ENCODE measurements at places on chromosomes 2 and 18.

DNA sequence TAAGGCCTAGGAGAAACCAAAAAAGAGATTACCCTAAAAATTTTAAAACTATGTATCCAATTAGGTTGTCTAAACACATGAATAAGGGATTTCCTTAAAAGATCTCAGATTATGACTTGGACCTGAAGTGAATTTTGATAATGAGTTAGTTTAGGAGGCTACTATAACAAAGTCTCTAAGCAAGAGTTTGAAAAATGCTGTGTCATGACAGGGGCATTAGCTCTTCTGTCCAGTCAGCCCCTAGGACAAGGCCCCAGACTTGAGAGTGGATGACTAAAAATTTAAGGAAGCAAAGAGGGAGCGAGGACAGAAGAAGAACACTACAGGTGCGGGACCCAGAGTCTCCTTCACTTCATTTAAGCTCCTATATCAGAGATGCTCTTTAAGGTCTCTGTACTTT, 135.9 kb downstream of the DTNB start:
- DNase-seq, result no peak

GRCh38 chr2:28326881-28327505, 65.7 kb upstream of the FOSL2 start:
- DNase-seq, result no peak

- DNase-seq, result no peak
Observed at GRCh38 chr2:40434731-40435271, 17.1 kb downstream of the SLC8A1 start.

DNA sequence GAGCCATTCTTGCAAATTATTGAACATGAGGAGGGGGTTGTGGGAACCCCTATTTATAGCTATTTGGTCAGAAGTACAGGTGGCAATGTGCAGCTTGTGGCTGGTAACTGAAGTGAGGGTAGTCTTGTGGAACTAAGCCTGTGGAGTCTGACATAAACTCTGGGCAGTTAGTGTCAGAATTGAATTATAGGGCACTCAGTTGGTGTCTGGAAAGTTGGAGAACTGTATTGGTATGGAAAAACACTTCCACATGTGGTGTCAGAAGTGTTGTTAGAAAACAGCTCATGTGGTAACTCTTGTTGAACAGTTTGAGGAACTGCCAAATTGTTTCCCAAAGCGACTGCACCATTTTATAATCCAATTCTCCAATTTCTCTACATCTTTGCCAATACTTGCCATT, 7.5 kb downstream of the RALBP1 start:
- no peak for DNase-seq

DNA sequence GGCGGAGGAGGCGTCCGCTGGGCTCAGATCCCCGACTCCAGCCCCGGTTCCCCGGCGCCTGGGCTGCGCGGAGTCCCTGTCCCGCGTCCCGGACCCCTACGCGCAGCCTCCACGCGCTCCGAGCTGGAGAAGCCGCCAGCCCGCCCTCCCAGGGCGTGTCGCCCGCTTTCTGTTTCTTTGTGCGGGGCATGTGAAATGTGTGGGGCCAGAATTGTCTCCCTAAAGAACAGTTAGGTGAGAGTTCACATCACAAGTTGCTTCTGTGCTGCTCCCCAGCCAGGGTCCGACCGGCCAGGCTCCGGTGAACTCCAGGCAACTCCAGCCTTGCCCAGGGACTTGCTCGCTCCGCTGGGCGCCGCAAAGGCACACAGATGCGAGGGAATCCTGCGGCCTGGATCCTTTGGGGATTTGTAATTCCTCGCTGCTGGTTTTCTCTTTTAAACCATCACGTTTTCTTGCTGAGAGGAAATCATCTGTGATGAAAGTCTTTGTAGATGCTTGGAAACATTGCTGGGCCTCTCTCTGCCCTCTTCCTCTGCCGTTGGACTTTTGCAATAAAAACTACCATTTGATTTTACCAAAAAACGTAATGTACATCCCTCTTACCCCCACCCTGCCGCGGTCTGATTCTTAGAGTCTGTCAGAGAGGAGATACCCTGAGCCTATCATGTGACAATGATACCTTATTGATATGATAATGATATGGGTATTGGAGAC, 631 bp downstream of the GYPC start:
- DNase-seq, result peak; percentile 25

DNA sequence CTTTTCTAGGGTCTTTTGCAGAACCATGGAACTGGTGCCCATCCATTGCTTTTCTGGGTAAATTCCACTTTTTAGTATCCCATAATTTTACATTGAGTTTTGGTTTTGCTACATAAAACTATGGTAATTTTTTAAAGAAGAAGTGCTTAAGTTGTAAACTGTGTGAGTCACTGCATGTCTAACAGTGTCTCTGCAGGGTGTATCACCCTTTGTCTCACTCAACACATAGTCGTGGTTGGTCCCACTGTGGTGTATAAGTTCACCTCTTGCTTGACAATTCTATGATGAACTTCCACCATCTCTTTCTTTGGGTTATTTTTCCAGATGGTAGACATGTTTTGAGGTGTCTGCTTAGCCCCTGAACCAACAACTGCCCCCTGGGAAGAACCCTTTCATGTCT, 10.5 kb downstream of the SCTR start:
- no peak for DNase-seq

DNA sequence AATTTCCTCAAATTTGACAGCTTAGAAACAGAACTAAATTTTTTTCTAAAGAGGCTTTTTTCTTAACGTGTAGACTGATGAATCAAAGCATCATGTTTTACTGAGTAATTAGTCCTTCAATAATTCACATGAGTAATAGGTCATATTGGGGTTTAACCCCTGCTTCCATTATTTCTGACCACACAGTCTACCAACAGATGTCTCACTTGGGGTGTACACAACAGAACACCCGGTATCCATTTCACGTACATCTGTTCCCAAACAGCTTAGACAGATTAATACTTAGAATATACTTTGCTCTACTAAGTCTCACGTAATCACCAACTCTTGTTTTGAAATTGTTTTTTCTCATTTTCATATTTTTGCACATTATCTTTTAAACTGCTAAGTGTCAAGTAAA, 14.8 kb downstream of the CERKL start:
- DNase-seq, result no peak

DNA sequence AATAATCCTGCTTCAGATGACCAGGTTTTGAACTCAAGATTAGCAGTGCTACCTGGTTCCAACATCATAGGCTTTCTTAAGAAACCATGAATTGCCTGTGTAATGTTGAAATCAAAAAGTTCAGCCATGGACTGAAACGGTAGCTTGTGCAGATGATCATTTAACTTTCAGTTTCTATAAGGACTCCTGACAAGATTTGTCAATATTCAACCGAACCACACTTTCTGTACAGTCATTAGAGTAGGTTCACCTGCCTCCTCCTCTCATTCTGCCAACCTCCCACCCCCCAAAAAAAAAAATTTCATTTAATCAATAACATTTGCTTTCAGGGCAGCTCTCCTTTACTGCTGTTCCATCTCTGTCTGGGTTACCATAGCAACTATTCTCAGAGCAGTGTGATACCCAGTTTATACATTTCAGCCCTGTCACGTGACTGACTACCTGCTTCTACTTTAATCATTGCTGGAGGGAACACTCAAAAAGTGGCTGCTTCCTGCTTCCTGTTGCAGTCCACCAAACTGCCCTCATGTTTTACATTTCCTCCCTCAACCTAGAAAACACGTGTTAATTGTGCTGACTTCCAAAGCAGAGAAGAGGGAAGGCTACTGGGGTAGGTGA, 275.5 kb downstream of the SS18 start:
- DNase-seq, result no peak

GRCh38 chr2:31212659-31213600, 4.4 kb downstream of the CAPN14 start:
- DNase-seq, result no peak

DNA sequence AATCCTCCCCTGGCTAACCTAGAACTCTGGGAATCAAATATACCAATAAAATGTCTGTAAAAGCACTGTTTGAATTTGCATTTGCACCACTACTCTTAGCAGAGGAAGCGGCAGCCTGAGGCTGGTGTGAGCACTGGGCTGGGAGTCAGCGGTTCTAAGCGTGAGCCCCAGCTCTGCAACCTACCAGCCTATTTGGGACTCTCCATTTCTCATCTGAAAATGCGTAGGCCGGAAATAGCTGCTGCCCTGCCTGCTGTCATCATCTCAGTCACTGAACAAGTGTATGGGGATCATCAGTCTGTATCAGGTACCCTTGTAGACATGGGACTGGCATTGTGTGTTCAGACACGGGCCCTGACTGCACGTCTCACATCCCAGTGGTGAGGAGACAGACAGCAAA, 194.3 kb downstream of the ANKRD30B start:
- DNase-seq, result no peak

- DNase-seq, result no peak
Observed at GRCh38 chr18:23943104-23943503, 71.5 kb upstream of the TTC39C start.

- no peak for DNase-seq
Observed at GRCh38 chr18:51890762-51891161, 449.2 kb upstream of the DCC start.

DNA sequence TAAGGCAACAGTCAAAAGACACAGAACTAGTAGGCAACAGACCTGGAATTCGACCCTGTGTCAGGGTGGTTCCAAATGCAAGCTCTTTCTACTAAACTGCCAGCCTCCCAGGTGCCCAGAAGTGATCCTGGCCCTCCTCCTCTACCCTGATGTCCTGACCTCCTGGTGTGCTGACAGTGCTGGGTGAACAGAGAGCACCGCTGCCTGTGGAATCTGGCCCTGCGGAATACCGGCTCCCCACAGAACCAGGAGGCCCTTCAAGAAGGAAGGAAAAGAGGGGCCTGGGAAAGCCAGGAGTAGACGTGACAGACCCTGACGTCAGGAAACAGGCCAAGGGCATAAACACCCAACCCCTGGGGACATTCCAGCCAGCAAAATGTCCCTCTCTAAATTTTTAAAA, 120.3 kb downstream of the NOL10 start:
- DNase-seq, result no peak

DNA sequence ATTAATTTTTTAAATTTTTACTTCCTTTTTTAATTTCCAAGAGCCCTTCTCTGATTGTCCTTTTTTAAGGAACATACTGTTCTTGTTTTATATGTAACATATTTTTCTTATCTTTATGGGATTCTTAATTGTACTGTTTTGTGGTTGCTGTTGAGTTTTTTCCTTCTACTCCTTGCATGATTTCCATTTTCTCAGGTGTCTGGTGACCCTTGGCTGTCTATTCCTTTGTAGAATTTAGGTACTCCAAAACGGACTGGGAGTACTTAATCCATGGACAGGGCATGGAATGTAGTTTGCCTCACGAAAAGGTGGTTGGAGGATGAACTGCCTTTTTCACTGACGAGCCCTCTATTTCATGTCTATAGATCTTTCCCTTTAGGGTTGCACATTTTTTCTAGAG, 26.6 kb downstream of the TWSG1 start:
- DNase-seq, result no peak

GRCh38 chr18:32847691-32848090, 74.9 kb upstream of the KLHL14 start:
- no peak for DNase-seq

DNA sequence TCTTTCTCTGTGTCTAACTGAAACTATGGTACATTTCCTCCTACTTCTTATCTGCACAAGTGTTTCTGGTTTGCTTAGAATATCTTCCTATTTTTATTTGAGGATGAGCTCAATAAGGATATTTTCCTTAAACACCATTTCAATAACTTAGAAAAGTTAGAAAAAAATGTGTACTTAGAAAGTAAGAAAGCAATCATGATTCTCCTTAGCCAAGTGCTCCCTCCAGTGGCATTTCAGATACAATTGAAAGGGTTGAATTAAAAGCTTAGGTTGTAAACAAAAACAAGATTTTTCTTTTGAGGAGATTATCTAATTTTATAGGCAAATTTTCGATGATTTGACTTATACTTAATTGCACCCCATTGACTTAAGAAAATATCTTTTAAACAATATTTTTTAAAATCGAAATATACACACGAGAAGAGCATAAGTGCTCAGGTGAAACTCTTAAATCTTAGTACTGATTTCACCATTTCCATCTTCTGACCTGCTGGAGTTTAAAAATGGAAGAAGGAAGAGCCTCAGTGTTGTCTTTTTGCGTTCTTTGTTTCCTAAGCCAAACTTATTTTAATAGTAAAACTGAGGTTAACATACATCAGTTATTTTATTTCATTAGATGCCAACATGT, 26.9 kb downstream of the C18orf63 start:
- peak; percentile 9 for DNase-seq

DNA sequence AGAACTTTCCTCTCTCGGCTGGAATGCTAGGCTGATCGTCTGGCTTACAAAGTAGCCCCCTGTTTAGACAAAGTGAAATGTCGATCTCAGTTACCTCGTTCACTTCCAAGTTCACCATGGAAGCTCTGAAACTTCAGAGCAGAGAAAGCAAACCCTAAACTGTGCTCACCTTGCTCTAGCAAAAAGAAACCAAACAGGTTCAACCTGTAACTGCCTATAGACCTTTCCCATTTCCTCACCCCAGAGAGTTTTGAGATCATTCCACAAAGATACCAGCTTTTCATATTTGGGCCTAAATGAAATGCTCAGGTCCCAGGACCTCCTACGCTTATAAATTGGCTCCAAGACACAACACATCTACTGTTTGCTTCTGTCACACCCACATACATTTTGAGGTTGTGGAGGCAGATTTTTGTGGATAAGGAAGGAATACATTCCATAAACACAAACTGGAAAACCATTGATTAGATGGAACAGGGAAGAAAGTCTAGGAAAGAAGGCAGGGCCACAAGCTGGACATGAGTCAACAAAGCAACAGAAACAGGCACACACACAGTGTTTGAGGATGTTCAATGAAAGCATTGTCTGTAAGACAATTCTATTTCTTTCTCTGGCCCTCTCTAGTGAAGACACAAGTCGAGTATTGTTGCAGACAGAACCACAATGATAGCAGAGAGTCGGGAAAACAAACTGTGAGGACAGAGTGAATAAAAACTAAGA, 52.8 kb upstream of the TGIF1 start:
- DNase-seq, result no peak

DNA sequence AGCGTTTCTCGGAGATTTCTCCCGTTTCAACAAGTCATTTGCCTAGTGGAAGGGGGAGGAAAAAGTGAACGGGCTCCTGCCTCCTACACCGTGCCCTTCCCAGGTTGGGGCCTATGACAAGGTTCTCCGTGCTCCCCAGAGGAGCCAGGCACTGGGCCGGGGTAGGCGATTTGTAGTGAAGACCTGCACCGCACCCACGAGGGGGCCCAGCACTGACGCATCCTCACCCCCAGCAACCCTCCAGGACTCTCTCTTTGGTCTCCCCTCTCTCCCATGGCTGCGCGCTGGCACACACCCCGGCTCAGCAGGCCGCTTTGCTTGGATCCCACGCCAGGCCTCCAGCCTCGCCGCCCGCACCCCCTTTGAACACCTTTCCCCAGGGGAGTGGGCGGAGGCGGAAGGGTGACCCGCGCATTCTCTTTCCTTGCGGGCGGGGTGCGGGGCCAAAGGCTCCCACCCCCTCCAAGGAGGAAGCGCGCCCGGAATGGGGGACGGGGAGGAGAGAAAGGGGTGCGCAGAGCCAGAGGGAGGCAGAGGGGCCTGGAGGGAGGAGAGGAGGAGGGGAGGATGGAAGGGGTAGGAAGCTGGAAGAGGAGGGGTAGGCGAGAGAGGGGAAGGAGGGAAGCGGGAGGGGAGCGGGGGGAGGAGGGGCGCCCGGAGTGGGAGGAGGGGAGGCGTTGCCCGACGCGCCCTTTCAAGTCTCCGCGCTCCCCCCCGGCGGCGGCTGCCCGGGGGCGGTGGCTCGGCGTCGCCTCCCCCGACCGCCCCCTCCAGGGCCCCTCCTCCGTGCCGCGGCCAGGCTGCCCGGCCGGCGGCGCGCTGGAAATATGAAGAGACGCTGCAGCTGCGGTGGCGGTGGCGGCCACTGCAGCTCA, at the start of gene APCDD1:
Gene APCDD1, plus strand, starts transcription at position 830 of the 875 bp plus-strand sequence. CDS start 347 bp downstream, outside the sequence.
- no peak for DNase-seq
